ENCODE measurements at places on chromosomes 7 and 10.
A peak's percentile ranks its signal among the peaks of the same experiment; 100 is the strongest.

DNA sequence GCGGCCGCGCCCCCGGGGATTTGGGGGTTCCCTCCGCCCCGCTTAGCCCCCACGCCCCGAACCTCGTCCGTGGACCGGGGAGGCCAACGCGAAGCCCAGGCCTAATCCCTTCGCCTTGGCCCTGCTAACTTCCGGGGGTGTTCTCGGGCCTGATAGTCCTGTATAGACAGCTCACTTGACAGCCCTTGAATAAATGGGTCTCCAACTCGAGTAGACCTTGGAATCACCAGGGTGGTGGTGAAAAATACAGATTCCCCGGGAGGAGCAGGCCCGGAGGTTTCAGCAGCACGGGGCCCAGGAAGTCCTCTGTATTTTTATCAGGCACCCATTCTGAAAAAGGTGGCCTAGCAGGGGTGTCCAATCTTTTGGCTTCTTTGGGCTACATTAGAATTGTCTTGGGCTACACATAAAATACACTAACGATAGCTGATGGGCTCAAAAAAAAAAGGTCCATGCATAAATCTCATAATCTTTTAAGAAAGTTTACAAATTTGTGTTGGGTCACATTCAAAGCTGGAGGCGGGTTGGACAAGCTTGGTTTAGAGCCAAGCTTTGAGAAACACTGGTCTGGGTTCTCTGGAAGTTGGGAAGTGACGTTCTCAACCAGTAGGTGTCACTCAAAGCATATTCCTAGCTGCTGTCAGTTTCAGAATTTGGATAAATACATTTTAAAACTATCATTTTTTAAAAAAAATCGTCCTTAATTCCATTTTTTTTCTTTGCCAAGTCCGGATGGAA lies 221.7 kb downstream of the PHTF2 start:
- peak; percentile 33 for DNase-seq

DNA sequence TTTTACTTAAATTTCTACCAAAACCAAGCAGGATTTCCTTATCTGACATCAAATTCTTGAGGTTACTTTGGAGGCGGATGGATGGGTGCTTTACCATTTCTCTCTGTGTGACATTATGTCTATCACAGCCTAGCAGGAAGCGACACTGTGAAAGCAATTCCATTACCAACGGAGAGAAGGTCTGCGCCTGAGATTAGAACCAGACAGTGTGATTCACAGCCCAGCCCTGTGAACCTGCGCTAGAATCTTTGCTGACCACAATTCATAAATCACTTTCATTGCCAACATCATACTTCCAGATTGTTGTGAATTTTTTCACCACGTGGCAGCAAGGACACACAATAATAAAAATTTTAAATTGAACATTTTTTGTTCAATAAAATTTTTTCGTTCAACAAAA lies 126.5 kb downstream of the CUBN start:
- DNase-seq = no peak

- DNase-seq = no peak
These were observed 195.6 kb downstream of the TNS3 start for GRCh38 chr7:47386273-47386835.

GRCh38 chr7:114364151-114364550 lies 50.5 kb upstream of the FOXP2 start:
- DNase-seq = no peak

All from RPMI8226 (cell line).